Activated CD4-positive, alpha-beta T cell treated with anti-CD3 and anti-CD28 coated beads, Interleukin-2, amount 10 ng/mL, durations not matched to agents 24 days and 14 days (primary cell): ENCODE measurements at places on chromosomes 7 and 10. TPM values are rescaled to one million over a fixed set of nuclear protein-coding genes. Genes with fewer than 3 reads are reported as not detected.

FFAR4 gene
- not detected in 2 replicates for total RNA-seq

MGAM2 gene
- total RNA-seq, result not detected in 2 replicates

UCMA gene
- not detected in 2 replicates for total RNA-seq

UTF1 gene
- total RNA-seq, result 0.17 and 0.19 TPM in 2 replicates

GPR37 gene
- total RNA-seq, result not detected in 2 replicates

CRHR2 gene
- not detected in 2 replicates for total RNA-seq

SORBS1 gene
- 0.66 and 0.77 TPM in 2 replicates for total RNA-seq

RSPH10B gene
- total RNA-seq, result 0.49 TPM in 1 of 2 replicates, not detected in the other

FAM24B gene
- 14.2 and 15.2 TPM in 2 replicates for total RNA-seq

AGMO gene
- total RNA-seq, result not detected in 2 replicates

PKD1L1 gene
- total RNA-seq, result 0.05 and 0.12 TPM in 2 replicates

ADCY1 gene
- 1.5 and 2.8 TPM in 2 replicates for total RNA-seq

LLCFC1 gene
- not detected in 2 replicates for total RNA-seq

VSIR gene
- total RNA-seq, result 125 and 131 TPM in 2 replicates

PALD1 gene
- 1.9 and 2.1 TPM in 2 replicates for total RNA-seq

IL6 gene
- 0.35 and 0.64 TPM in 2 replicates for total RNA-seq

AGR3 gene
- not detected in 2 replicates for total RNA-seq

DNA sequence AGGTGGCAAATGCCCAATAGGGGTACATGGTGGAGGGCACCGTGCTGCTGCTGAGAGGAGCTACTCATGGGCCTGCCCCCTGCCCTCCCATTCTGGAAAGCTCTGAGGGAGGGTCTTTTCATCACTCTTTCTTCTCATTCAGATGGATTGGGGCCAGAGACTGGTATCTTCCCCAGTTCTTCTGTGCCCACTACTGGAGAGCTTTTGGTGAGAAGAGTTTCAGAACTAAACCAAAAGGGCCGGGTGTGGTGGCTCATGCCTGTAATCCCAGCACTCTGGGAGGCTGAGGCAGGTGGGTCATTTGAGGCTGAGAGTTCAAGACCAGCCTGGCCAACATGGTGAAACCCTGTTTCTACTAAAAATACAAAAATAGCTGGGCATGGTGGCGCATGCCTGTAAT, 12.5 kb downstream of the ADRA2A start:
- H3K27me3 ChIP-seq, result peaks cover 29% of the 10 kb centered on the region
- H3K27ac ChIP-seq, result no peak overlapping the region
- no peak overlapping the region for H3K4me3 ChIP-seq
- H3K36me3 ChIP-seq, result no peaks in the 10 kb centered on the region

DNA sequence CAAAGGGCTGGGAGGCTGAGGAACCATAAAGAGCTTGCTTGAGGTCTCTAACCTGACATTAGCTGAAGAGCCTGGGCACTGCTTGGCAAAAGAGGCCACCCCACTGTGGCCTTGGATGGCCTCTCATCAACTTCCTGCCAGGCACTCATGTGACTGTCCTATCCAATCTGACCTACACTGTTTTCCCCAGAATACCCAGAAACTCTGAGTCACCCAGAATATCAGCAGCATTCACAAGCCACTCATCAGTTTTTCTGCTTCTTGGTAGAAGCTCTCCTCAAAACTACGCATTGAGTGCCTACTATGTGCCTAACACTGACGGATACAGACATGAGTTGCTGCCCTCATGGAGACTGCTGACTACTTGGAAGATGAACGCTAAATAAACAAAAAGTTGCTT, 4.1 kb upstream of the NT5C2 start:
- no peaks in the 10 kb centered on the region for H3K27me3 ChIP-seq
- H3K27ac ChIP-seq, result peak overlapping the region; percentile 76
- DNase-seq, result peak; percentile 66
- peaks cover 16% of the 10 kb centered on the region for H3K4me1 ChIP-seq
- peak overlapping the region; percentile 57 for H3K4me3 ChIP-seq

DNA sequence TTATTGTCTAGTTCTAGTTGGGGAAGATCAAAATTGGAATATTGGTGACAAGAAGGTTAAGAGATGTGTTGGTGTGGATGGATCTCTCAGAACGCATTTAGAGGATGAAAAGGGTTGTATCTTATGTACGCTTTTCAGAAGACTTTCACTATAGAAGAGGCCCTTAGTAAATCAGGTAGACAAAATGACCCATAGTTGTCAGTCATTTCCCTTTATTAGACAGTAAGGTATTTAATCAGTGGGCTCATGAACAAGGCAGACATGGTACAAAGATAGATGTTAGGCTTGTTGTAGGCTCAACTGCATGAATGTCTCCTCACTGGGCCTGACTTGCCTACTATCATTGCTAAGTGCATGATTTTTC, 359.2 kb downstream of the PHF14 start:
- no peaks in the 10 kb centered on the region for H3K27me3 ChIP-seq
- H3K36me3 ChIP-seq, result no peaks in the 10 kb centered on the region
- H3K27ac ChIP-seq, result no peak overlapping the region
- no peak overlapping the region for H3K4me3 ChIP-seq

- H3K4me1 ChIP-seq, result peaks cover 71% of the 10 kb centered on the region
- H3K27me3 ChIP-seq, result peaks cover 10% of the 10 kb centered on the region
- H3K27ac ChIP-seq, result peak overlapping the region; percentile 92
- DNase-seq, result no peak
- peaks cover 6% of the 10 kb centered on the region for H3K36me3 ChIP-seq
- H3K4me3 ChIP-seq, result no peak overlapping the region
Observed at GRCh38 chr7:105810556-105810955, 65.8 kb downstream of the ATXN7L1 start.

DNA sequence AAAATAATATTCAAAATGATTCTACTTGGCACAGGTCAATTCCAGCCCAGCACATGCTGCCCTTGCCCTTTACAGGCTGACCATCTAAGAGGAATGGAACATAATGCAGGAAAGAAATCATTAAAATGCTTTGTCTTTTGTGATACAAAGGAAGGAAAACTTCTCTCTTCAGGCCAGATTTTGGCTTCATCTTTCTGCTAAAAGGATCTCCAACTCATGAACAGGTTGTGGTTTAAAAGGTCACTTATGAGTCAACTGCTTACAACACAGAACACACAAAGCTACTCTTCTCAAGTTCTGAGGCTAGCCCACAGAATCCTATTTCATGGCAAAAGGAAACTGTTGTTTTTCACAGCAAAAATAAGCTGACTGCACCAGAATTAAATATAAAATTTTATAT, 197.1 kb downstream of the DOCK4 start:
- H3K4me1 ChIP-seq, result no peaks in the 10 kb centered on the region
- no peaks in the 10 kb centered on the region for H3K36me3 ChIP-seq
- DNase-seq, result no peak
- no peak overlapping the region for H3K4me3 ChIP-seq
- peaks cover 2% of the 10 kb centered on the region for H3K27me3 ChIP-seq
- no peak overlapping the region for H3K27ac ChIP-seq

DNA sequence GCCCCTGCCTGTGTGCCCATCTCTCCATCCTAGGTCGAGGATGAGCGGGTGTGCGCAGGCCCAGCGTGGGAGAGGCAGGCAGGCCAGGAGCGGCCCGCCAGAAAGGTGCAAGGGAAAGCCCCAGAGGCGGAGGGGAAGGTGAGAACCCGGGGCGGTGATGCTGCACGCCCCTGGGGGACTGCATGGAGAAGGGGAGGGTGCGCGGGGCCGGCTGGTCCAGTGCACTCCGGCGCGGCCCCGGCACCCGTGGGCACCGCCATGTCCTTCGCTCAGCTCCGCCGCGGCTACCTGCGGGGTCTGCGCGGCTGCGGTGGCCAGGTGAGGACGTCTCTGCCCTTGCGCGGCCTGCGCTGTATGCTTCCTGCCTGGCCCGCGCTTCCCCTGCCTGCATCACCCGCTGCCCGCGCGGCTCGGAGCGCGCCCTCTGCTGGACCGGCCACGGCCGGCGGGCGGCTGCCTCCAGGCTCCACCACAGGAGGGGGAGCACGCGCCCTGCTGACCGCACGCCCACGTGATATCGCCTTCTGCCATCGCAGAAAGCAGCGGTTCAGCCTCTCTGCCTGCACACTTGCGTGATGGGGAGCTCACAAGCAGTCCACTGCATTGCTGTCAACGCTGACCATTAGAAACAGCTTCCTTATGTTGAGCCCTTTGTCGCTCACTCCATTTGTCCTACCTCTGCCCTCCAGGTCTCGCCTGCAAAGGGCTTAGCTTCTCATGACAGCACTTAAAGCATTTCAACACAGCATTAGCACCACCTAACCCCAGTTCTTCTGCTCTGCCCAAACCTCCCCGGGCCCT, 73.9 kb downstream of the CXCL12 start:
- peak overlapping the region; percentile 16 for H3K4me3 ChIP-seq
- H3K36me3 ChIP-seq, result no peaks in the 10 kb centered on the region
- H3K27ac ChIP-seq, result no peak overlapping the region
- peaks cover 4% of the 10 kb centered on the region for H3K4me1 ChIP-seq
- peak; percentile 91 for DNase-seq
- H3K27me3 ChIP-seq, result peaks cover 4% of the 10 kb centered on the region

GRCh38 chr10:29356931-29357330, 68.1 kb downstream of the LYZL1 start:
- DNase-seq, result no peak
- no peaks in the 10 kb centered on the region for H3K4me1 ChIP-seq
- H3K36me3 ChIP-seq, result no peaks in the 10 kb centered on the region
- H3K4me3 ChIP-seq, result no peak overlapping the region
- peaks cover 3% of the 10 kb centered on the region for H3K27me3 ChIP-seq

GRCh38 chr7:156499247-156499881, 141.2 kb upstream of the RNF32 start:
- H3K4me3 ChIP-seq, result no peak overlapping the region
- DNase-seq, result no peak
- H3K4me1 ChIP-seq, result no peaks in the 10 kb centered on the region
- no peak overlapping the region for H3K27ac ChIP-seq
- H3K36me3 ChIP-seq, result no peaks in the 10 kb centered on the region

- no peak within 1 kb of the TSS for H3K27ac ChIP-seq
- H3K4me3 ChIP-seq, result peak within 1 kb of the TSS; percentile 71
- peaks cover 52% of the 10 kb centered on the region for H3K27me3 ChIP-seq
- no peaks in the 10 kb centered on the region for H3K4me1 ChIP-seq
Observed at GRCh38 chr10:98267894-98268693, at the start of gene LOXL4. TSS of gene LOXL4 (minus strand) at chr10:98268194. CDS start at chr10:98263019, 5,175 bp downstream.

GRCh38 chr10:96263669-96264068, 7.7 kb downstream of the BLNK start:
- no peaks in the 10 kb centered on the region for H3K36me3 ChIP-seq
- peaks cover 3% of the 10 kb centered on the region for H3K4me1 ChIP-seq
- DNase-seq, result no peak
- peaks cover 10% of the 10 kb centered on the region for H3K27me3 ChIP-seq
- H3K27ac ChIP-seq, result no peak overlapping the region

GRCh38 chr10:73086816-73087215, 9.8 kb downstream of the P4HA1 start:
- no peak overlapping the region for H3K4me3 ChIP-seq
- H3K27ac ChIP-seq, result no peak overlapping the region
- peaks cover 28% of the 10 kb centered on the region for H3K4me1 ChIP-seq

- no peak overlapping the region for H3K4me3 ChIP-seq
- H3K27me3 ChIP-seq, result no peaks in the 10 kb centered on the region
- no peak for DNase-seq
- H3K36me3 ChIP-seq, result no peaks in the 10 kb centered on the region
- H3K27ac ChIP-seq, result no peak overlapping the region
Observed at GRCh38 chr10:109282510-109282909, 640.8 kb downstream of the XPNPEP1 start.

DNA sequence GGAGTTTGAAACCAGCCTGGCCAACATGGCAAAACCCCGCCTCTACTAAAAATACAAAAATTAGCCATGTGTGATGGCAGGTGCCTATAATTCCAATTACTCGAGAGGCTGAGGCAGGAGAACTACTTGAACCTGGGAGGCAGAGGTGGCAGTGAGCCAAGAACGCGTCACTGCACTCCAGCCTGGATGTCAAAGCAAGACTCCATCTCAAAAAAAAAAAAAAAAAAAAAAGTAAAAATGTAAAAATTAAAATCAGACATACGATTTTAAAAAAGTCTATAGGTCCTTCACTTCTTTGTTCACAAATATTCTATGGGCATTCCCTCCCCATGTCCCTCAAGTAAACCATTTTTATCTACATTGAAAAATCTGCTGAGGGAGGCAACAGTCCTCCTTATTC, 34.9 kb upstream of the TLL2 start:
- H3K4me1 ChIP-seq, result peaks cover 4% of the 10 kb centered on the region
- H3K36me3 ChIP-seq, result peaks cover 37% of the 10 kb centered on the region
- H3K27me3 ChIP-seq, result no peaks in the 10 kb centered on the region
- no peak overlapping the region for H3K27ac ChIP-seq

GRCh38 chr10:132096223-132096622, 30.5 kb downstream of the JAKMIP3 start:
- DNase-seq, result peak; percentile 68
- no peak overlapping the region for H3K27ac ChIP-seq
- H3K27me3 ChIP-seq, result peaks cover 9% of the 10 kb centered on the region
- no peaks in the 10 kb centered on the region for H3K36me3 ChIP-seq
- H3K4me1 ChIP-seq, result peaks cover 17% of the 10 kb centered on the region

DNA sequence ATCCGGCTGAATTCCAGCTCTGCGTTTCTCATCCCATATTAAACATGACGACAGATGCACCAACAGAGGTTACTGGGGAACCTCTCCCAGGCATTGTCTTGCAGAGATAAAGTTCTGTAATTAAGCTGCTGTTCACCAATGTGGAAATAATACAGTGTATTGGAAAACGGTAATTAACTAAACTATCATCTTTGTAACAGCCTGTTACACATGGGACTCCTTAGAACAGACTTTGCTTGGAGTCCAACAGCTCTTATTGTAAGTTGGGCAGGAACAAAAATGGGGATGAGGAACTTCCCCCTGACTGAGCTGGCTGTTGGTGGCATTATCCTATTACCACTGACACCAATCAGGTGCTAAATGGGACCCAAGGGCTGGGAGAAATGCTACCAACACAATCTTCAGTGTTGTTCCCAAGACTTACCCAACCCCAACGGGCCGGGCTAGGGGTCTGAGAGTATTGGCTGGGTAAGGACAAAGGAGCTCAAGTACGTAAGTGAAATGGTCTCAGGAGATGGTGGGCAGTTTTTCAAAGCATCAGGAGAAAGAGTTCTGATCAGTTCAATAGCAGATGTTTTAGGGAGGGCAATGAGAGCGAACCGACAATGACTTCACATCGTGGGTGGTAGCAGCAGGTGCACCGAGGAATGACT, 759.4 kb downstream of the GRID1 start:
- peak; percentile 52 for DNase-seq
- no peaks in the 10 kb centered on the region for H3K36me3 ChIP-seq
- peaks cover 26% of the 10 kb centered on the region for H3K27me3 ChIP-seq
- H3K27ac ChIP-seq, result no peak overlapping the region

- peaks cover 31% of the 10 kb centered on the region for H3K4me1 ChIP-seq
- no peak overlapping the region for H3K4me3 ChIP-seq
- no peak for DNase-seq
- no peak overlapping the region for H3K27ac ChIP-seq
- H3K27me3 ChIP-seq, result no peaks in the 10 kb centered on the region
Observed at GRCh38 chr10:113857210-113857609, 2.7 kb downstream of the NHLRC2 start.

DNA sequence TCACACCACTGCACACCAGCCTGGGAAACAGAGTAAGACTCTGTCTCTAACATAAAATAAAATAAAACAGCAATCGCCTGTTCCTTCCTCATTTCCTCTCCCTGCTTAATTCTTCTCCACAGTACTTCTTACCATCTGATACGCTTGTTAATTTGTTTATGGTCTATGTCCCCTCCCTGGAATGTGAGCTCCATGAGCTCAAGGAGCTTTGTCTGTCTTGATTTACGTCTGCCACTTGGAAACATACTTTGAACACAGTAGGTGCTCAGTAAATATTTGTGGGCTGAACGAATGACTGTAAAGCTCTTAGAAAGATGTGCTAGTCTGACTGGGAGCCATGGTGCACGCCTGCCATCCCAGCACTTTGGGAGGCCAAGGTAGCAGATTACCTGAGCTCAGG, 9.1 kb upstream of the STX1A start:
- H3K36me3 ChIP-seq, result no peaks in the 10 kb centered on the region
- DNase-seq, result no peak
- no peak overlapping the region for H3K4me3 ChIP-seq

- no peak overlapping the region for H3K4me3 ChIP-seq
- no peak overlapping the region for H3K27ac ChIP-seq
- H3K4me1 ChIP-seq, result peaks cover 6% of the 10 kb centered on the region
- DNase-seq, result no peak
- peaks cover 27% of the 10 kb centered on the region for H3K27me3 ChIP-seq
Observed at GRCh38 chr10:971150-971542, 17.1 kb upstream of the GTPBP4 start.
